ENCODE measurements at places on chromosomes 12 and 14.

- DNase-seq = no peak
These were observed 174.7 kb upstream of the DAAM1 start for GRCh38 chr14:59013672-59014298.

DNA sequence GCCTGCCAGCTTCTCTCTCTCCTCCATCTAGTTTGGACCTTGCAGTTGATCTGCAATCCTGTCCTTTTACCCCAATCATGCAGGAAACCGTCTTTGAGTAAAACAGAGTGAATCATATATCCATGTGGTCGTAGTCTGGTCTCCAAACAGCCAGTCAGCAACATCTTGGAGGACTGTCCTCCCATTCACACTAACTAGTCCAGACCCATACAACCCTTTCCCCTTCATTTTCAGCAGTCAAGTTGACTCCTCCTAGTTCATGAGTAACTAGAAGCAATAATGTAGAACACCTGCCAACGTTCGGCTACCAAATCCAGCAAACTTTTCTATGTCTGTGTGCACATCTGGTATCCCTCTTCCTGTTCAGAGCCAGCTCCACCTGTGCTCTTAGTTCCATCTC is 10.8 kb upstream of the BIN2 start:
- no peak for DNase-seq

- DNase-seq = no peak
These were observed 20.7 kb downstream of the LGR5 start for GRCh38 chr12:71460318-71460717.

DNA sequence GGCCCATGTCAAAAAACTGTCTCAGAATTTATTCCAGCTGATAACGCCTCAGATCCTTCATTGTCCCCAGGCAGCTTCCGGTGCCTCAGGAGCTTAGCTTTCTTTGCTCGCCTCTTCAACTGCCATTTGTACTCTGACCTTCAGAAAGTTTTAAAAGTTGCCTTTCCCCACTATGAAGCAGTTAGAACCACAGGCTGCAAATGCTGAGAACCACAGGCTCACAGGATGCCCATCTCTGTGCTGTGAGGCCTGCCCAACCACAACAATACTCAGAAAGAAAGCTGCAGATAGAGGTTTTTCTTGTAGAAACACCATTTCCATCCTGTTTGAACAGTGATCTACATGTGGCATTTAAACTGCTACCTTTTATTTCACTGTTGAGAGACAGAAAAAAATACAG is 131.1 kb downstream of the PRKCH start:
- peak; percentile 46 for DNase-seq

GRCh38 chr12:79006306-79006705 is 141.7 kb downstream of the SYT1 start:
- DNase-seq = no peak

- DNase-seq = peak; percentile 27
These were observed 278.3 kb downstream of the NRXN3 start for GRCh38 chr14:78448164-78449094.

DNA sequence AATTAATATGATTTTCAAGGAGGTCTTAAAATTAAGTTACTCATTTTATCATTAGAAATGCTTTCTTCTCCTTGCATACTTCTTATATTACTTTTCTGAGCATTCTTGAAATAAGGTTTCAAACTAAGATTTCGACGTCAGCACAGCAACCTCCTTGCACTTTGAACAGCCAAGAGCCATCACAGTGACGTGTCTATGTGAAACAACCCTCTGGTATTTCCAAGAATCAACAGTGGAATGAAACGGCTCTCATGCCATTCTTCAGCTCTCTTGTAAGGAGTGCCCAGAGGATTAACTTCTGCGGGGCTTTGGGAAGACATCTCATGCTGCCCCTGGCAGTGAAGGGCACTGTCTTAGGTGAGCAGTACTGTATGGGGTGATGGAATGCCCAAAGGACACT is 109.2 kb downstream of the EFCAB11 start:
- no peak for DNase-seq

DNA sequence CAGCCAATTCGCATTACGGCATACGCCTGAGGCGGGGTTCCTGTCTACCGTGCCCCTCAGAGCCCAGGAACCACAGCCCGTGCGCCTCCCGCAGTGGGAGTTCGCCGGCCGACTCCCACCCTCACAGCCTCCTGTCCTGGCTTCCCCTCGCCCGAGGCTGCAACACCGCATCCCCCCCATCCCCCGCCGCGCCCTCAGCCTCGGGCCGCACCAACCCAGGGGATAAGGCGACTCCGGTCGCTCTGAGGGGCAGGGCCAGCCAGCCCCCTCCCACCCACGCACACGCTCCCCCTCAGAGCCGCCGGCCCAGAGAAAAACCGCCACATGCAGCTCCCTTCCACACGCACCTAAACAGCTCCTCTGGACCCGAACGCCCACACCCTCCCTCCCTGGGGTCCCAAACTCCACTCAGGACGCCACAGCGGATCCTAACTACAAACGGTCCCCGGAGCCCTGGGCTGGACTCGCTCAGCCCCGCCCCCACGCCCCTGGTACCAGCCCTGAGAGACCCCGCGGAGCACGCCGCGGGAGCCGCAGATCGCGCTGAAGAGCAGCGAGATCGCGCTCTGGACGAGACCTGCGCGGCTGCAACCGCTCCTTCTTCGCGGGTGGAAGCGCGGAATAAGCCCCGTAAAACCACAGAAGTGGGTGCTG is at the start of gene C14orf39:
C14orf39 (minus strand) TSS at position 466 of the 654 bp plus-strand sequence. CDS start 985 bp downstream, outside the sequence.
- no peak for DNase-seq

DNA sequence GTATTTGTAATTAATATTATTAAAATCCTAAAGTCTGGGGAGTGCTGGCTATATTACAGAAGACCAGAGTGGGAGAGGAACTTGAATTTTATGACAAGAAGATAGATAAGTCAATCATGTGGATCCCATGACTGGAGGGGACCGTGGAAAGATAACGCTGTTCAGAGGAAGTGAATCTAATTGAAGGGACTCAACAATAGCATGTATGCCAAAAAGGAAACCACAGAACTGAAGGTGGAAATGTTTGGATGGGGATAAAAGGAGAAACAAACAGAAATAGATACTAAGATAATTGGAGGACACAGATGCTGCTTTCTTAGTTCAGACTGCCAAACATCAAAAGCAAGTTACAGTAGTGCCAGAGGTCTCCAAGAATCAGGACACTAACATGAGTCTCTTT is 21.1 kb downstream of the OR6J1 start:
- no peak for DNase-seq

GRCh38 chr12:121227294-121227693 is 17.4 kb downstream of the P2RX4 start:
- DNase-seq = no peak

DNA sequence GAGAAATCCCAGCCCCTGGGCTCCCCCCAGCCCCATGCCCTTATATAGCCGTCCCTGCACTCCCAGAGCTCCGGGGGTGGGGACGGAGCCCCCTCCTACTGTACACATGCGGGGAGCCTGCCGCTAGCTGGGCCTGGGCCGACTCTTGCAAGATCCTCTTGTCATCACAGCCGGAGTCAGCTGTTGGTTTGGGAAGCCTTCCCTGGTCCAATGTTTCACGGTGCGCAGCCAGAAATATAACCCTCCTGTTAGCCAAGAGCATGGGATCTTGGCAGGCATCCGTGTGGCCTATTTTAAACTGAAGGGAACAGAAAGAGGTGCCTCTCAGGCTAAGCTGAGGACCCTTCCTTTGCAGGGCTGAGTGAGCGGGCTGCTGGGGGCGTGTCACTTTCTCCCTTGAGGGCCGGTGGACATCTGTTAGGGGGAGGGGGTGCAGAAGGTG is 175.3 kb downstream of the TSPAN9 start:
- DNase-seq = no peak

DNA sequence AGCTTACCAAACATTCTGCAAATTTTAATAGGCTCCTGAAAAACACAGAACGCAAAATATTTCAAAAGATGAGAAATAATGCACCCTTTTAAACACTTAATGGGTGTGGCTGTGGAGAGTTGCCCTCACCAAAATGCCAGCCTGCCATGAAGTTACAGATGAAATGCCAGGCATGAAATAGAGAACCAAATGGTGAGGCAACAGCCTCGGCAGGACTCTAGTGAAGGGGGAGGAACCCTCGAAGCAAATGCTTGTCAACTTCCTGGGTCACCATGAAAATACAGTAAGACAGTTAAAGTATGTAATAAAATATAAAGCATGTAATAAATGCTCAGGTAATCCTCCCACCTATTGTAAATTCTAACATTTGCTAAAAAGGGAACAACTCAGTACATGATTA is 24.1 kb downstream of the DUSP16 start:
- DNase-seq = no peak

DNA sequence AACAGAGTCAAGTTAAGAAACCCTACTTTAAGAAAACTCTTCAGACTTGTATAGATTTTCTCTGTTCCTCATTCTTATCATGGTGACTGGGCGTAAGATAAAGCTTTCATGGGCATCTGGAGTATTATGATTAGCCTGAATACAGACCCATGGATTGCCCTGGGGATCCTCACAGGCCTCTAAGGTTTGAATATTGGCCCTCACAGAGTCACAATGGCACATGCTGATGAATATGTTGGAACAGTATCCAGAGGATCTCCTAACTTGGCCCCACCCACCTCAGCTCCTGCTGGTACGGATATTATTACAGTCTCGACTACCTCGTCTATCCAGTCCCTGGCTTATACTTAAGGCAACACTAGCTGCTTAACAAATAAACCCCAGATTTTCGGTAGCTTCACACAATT is 8.1 kb downstream of the OSBPL8 start:
- no peak for DNase-seq

GRCh38 chr14:22047115-22047514 is 373.5 kb upstream of the OR4E1 start:
- no peak for DNase-seq

DNA sequence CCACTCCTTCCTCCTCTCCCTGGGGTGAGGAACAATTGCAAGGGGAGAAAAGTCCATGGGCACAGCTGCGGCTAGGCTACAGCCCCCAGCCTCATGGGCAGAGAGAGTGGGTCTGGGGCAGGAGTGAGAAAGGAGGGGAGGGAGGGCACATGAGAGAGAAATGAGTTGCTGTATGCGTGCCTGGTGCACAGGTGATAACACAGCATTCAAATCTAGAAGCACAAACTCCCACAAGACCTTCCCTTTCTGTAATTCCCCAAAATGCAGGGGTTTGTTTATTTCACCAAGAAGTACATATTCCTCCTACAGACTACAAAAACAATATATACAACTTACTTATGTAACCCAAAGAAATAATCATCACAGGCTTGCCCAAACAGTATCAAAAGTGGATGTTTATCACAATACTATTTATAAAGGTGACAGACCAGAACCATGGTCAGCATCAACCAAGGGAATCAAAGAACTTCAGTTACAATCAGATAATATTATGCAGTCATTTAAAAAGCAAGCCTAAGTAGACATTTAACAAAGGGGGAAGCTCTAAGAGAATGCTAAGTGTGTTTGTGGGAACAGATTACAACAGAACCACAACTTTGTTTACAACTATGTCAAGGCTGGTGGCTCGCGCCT is 54.2 kb downstream of the ITPK1 start:
- no peak for DNase-seq

GRCh38 chr12:126156806-126157574 is 1091.8 kb downstream of the AACS start:
- DNase-seq = no peak

DNA sequence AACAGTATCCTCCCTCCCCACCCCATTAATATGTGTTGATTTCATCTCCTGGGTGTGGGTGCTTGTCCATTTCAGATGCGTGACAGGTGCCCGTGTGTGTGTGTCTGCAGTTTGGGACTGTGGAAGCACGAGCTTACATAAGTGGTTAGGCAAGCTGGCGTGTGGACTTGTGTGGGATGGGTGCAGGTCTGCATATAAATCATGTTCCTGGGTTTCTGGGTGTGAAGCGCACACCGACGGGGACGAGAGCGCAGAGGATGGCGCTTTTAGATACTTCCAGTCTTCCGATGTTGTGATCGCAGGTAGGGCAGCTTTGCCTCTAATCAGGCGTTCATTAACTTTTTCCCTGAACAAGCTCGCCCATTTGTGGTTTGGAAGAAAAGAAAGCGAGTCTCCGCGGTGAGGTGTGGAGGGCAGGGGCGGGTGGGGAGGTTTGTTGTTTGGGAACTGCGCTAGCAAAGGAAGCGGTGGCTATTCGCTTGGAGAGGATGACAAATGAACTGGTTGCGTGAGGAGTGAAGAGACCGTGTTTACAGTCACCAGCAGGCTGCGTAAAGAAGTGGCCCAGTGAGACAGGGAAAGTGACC is 865 bp downstream of the RGS6 start:
- DNase-seq = peak; percentile 1

DNA sequence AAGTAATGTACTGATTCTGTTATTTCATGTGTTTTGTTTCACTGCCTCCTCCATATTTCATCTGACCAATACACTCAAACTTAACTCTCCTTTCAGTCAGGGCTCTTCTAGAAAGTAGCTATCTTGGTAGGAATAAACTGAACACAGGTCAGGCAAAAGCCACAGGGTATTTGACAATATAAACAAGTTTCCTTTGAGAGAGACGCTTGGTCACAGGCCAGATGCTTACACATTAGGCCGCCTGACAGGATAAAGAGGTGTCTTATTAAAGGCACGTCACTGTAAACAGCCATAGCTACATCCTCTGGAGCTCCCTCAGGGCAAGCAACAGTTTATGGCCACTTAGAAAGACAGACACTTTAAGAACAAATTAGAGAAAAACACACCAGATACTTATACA is 607.5 kb downstream of the SLC6A15 start:
- DNase-seq = no peak

GRCh38 chr12:31236998-31237637 is 88.8 kb downstream of the SINHCAF start:
- no peak for DNase-seq

- DNase-seq = no peak
These were observed 56.0 kb downstream of the NCOR2 start for GRCh38 chr12:124511259-124511985.

DNA sequence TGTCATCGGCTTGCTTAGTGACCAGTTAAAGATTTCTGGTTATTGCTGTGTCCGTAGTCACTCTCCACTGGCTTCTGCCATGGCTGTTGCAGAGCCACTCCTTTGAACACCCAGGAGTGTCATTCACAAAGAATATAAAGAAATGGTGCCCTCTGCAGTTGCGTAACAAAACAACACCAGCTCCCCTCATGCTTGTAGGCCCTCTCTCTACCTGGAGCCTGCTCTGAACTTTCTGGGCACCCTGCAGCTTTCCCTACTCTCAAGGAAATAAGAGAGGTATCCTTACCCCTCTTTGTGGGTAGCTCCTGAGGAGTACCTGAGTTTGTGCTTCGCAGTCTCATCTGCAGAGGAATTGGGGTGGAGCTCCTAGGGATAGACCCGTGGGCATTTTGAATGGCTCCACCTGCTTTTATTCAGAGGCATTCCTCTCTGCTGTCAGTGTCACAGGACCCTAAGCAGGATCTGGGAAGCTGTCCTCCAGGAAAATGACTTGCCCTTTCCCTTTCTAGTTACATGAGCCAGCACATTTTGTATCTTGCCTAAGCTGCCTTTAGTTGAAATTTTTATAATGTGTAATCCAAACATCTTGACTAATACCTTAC is 97.2 kb upstream of the TMEM260 start:
- DNase-seq = no peak

DNA sequence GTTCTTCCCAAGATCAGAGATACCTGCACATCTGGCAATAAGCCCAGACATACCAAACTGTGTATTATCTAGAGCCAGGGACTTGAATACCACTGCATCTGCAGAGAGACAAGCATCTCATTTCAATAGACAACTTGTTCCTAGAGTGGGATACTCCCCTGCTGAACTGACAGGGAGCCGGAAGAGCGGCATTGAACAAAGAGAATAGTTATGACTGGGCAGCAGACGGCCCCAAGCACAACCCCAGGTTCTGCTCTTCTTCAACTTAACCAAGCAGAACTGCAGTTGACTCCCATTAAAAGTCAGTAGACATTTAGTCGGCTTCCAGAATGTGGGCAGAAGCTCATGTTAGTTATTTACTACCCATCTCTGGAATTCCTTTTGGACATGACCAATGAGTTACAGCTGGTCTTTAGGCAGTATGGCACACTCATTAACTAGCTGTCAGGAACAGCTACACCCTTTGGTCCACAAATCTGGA is 112.9 kb downstream of the HMGA2 start:
- DNase-seq = no peak
